Esophagus squamous epithelium (tissue), 5 donors: ENCODE measurements at places on chromosomes 16 and 17.

GRCh38 chr17:80529104-80529903 is 15.3 kb upstream of the RPTOR start:
- DNase-seq: no peak

GRCh38 chr17:2695961-2696760 is 15.4 kb downstream of the CLUH start:
- DNase-seq: no peak

GRCh38 chr16:55250701-55251100 is 73.3 kb upstream of the IRX6 start:
- no peak for DNase-seq

DNA sequence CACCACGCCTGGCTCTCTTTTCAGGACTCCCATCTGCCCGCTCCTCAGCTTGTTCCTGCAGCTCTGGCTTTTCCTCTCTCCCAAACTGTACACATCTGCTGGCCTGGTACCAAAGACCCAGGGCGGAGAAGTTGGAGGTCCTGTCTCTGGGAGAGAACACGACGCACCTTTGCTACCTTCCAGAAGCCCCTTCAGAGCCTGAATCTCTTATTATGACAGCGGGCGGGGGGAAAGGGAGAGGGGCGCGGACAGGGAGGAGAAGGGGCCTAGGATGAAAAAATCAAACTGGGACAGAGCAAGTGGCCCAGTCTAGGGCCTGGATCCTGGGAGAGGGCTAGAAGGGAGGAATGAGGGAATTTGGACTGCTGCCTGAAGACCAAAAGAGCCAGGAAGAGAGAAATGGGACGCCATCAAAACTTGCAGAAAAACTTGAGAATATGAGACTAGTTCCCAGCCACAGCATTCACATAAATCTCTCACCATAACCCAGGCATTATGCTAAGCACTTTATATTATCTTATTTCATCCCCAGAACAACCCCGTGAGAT is 2.5 kb upstream of the PER1 start:
- no peak for DNase-seq

DNA sequence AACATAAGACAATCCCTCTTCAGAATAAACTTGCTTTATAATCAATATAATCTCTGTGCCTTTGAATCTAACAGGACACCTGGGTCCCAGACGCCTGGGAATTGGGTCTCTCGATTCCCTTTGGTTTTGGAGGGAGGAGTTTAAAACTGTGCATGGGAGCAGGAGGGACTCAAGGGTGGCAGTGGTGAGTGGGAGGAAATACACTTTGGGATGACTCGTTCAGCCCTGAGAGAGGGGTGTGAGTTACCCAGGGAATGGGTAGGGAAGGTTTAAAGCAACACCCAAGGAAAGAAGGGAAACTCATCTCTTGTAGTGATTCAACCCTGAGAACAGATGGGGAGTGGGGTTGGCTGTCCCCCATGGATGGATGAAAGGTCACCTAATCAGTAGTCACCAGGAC is 1.6 kb downstream of the RANGRF start:
- no peak for DNase-seq

DNA sequence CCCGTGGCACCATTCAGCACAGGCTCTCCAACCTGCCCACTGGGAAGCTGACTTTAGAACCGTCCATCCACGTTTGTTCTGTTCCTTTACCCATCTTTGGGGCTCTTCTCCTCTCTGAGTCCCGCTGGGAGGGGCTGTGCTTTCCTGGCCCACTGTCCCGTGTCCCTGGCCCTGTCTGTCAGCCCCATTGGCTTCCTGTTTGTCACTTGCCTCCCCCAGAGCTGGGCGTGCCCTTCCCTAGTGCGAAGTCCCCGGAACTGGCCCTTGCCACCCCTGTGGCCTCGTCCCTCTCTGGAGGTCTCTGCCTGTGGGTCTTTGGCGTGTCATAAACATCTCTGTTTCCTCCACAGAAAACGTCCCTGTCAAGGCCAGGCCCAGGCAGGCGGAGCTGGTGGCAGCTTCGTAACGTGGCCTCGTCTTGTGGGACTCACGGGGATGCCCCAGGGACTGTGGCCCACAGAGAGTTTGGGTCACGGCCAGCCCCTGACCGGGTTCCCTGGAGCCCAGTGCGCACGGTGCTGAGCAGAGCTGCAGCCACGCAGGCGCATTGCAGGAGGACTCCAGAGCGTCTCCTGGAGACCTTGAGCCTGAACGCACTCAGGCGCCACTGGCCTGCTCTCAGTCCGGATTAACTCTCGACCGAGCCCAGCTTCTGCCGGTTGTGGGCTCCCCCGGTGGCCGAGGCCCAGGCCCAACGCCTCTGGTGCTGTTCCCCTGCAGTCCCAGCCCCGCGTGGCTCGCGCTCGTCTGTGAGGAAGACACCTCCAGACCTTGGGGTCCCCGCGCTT is 7.3 kb downstream of the CHMP6 start:
- no peak for DNase-seq

DNA sequence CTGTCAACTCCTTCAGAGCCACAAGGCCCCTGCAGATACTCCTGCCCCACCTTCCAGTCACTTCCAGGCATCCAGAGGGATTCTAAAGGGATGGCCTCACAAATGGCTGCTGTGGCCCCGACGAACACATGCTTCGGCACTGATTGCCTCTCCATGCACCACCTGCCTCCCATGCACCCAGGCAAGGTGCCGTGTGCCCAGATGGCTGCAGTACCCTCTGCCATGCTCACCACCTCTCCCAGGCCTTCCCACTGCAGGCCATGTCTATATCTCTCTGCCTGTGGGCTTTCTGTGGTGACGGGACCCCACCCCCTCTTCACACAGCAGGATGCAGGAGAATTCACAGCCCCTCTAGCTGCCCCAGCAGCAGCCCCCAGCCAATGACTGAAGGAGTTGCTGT is 27.9 kb upstream of the LYRM9 start:
- DNase-seq: no peak

DNA sequence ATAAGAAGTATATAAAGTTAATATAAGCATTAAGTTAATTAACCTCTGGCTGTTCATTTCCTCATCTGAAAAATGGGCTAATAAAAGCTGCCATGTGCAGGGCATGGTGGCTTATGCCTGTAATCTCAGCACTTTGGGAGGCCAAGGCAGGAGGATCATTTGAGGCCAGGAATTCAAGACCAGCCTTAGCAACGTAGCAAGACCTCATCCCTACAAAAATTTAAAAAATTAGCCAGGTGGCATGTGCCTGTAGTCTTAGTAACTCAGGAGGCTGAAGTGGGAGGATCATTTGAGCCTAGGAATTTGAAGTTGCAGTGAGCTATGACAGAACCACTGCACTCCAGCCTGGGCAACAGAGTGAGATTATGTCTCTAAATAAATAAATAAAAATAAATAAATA is 40.6 kb upstream of the MMD start:
- no peak for DNase-seq

GRCh38 chr16:81702506-81702905 is 76.6 kb upstream of the PLCG2 start:
- DNase-seq: no peak

DNA sequence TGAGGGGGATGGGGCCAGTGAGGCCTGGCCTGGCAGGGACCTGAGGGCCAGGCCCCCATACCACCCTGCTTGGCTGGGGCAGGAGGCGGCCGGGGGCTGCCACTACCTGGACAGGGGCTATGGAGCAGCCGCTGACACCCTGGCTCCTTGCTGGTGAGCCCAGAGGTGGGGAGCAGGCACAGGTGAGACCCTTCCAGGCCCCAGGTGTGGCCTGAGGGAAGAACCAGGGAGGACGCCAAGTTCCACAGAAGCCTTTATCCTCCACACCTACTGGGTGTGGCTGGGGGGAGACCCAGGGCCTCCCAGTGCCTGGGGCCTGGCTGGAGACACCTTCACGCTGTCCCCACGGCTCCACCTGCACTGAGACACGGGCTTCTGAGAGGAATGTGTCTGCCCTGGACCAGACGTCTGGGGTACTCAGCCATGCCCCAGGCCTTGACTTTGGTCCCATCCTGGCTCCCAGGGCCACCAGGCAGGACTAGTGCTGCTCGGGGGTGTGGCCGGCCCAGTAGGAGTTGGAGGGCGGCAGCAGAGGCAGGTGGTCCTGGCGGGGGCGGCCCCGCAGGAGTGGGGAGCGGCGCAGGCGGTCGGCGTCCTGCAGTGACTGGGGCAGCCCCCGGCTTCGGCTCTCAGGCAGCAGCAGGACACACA is 4.7 kb downstream of the SLC22A31 start:
- DNase-seq: no peak

DNA sequence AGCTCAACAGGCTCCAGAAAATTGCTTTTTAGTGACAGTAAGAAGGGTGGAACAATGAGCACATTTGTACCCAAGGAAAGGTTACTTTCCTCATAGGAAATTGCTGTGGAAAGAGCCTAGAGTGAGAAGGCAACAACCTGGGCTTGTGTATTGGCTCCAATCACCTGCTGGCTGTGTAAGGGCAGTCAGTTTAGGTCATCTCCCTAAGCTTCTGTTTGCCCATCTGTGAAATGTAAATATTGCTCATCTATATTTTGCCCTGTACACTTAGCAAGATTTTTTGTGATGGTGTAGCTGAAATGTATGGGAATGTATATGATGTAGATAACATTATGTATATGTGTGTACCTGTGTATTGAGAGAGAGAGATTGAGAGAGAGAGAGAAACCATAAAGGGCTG is 225.2 kb upstream of the MPHOSPH6 start:
- DNase-seq: no peak

GRCh38 chr16:27817038-27817437 is 246.5 kb downstream of the GSG1L start:
- DNase-seq: no peak

DNA sequence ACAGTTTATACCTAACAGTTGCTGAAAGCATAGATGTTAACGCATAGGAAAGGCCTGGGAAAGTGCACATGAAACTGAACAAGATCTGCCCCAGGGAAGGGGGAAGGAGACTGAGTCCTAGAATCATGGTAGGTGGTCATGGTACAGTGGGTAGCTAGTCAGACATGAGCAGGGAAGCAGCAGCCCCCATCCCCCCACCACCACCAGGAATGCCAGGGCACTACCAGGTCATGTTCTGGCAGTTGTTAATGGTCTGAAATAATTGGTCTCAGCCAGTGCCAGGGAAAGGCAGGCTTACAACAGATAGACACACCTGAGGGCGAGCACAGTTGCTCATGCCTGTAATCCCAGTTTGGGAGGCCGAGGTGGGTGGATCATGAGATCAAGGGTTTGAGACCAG is 185.2 kb downstream of the CPPED1 start:
- no peak for DNase-seq

DNA sequence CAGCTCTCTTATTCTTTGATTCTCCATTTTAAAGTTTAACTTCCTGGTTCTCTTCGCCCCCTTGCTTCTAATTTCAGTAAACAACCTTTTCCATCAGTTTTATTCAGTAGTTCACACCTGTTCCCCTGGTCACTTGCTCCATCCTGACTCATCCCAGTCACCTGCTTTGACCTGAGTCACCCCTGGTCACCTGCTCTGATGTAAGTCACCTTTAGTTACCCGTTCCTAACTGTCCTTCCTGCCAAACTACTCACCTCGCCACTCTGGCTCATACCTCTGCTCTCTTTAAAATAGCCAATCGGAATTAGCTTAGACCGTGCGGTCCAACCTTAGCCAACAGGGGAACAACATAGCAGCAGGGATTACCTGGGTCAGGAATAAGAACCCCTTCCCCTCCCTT is 4.7 kb upstream of the NLRC5 start:
- no peak for DNase-seq

DNA sequence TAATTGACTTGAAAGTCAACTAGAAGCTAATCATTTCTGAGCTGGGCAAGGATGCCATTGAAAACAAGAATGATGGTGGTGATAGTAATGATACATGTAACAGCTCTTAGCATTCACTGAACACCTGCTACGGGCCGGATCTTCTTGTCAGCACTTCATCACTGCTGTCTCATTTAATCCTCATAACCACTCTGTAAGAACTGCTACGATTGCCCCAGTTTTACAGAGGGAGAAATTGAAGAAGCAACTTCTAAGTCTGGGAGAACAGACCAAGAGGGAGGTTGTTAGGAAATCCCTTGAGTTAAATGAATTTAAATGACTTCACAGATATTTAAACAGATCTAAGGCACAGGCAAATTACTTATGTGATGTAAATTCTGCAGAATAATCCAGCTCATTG is 7.0 kb upstream of the GAN start:
- no peak for DNase-seq

DNA sequence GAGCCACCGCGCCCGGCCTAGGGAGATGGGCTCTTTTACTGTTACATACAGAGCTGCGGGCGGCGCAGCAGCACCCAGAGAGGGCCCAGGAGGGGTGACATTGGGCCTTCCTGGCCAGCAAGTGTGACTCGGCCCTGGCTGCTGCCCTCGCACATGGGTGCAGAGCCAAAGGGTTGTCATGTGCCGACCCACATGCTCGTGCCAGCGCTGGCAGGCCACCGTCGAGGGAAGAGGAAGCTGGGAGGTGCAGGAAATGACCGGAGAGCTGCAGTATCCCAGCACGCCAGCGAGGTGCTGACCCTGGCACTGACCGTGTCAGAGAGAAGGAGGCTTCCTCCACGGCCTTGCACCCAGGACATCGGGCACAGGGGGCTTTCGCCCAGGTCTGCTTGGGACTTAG is 8.0 kb downstream of the ENDOV start:
- no peak for DNase-seq

DNA sequence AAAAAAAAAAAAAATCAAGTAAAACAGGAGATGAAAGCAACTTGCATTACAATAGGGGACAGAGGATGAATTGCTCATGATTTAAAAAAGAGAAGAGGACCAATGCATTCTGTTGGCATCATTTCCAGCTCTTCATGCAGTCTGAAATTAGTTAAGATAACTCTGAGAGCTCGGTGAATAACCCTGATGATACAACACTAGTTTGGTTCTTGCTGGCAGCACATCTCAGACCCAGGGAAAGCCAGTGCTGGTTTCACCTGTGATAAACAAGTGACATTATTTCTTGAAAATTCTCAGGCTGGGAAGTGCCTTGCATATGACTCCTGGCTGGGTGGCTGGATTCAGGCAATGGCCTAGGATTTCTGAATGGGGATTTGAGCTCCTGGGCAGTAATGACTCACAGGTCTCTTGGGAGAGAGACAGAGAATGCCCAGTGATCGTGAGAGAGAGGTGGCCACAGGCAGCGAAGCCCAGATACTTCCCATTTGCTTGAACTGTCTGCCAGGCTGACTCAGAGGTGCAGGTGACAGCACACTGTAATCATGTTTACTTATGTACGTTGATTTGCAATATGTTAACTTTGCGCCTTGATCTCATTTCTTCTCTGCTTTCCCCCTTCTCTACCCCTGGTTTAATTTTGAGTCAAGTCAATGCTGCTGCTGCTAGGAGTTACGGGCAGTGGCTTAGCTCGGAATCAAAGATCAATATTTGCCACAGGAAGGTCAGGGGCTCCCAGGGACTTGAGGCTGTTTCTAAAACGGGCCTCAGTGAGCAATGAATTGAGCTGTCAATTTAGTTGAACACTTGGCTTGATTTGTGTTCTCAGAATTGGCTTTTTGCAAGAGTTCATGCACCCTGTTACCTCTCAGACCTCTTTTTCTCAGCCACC is 27.1 kb downstream of the ARSG start:
- no peak for DNase-seq

GRCh38 chr17:57266902-57267311 is 10.6 kb downstream of the MSI2 start:
- DNase-seq: no peak

DNA sequence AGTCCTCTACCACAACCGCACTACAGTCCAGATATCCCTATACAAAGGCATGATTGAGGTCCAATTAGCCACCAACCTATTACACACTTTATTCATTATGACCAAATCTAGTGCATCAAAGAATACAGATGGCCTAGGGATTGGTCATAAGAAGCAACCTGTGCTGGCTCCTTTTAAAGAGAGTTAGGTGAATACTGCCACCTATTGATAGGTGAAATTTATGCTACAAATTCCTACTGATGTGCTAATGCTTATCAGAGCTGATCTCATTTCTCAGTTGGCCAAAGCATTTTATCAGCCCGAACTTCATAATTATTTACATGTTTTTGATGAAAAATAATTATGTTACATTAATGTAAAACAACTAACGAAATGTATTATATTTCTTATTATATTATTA is 166.3 kb downstream of the ANKFN1 start:
- DNase-seq: no peak
